ENCODE measurements at places on chromosomes 2 and 18.

- DNase-seq = no peak
Observed at GRCh38 chr2:30354621-30355020, 92.4 kb upstream of the LCLAT1 start.

DNA sequence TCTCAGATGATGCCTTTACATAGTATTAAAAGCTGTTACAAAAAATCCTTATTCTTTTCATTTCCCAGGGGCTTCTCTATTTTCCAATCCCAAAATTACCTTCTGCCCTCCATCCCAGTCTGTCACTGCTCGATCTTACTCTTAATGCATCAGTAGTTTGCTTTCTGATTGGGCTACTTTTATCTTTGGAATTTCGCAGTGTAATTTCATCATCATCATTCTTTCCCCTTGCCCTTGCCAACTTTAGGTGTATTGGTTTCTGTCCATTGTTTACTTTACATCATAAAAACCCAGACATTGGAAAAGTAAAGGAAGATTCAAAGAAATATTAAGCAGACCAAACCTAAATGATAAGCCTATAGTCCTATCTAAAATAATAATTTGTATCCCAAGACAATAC is 457.2 kb downstream of the PIK3C3 start:
- DNase-seq = no peak

GRCh38 chr2:172655091-172655837 is 80.4 kb upstream of the RAPGEF4 start:
- peak; percentile 37 for DNase-seq

- no peak for DNase-seq
Observed at GRCh38 chr2:43408407-43409160, 182.2 kb upstream of the ZFP36L2 start.

GRCh38 chr2:224264259-224264658 is 137.6 kb downstream of the FAM124B start:
- no peak for DNase-seq

GRCh38 chr18:56000041-56000440 is 412.0 kb upstream of the TCF4 start:
- no peak for DNase-seq

GRCh38 chr2:163717515-163717914 is 18.3 kb downstream of the FIGN start:
- no peak for DNase-seq

DNA sequence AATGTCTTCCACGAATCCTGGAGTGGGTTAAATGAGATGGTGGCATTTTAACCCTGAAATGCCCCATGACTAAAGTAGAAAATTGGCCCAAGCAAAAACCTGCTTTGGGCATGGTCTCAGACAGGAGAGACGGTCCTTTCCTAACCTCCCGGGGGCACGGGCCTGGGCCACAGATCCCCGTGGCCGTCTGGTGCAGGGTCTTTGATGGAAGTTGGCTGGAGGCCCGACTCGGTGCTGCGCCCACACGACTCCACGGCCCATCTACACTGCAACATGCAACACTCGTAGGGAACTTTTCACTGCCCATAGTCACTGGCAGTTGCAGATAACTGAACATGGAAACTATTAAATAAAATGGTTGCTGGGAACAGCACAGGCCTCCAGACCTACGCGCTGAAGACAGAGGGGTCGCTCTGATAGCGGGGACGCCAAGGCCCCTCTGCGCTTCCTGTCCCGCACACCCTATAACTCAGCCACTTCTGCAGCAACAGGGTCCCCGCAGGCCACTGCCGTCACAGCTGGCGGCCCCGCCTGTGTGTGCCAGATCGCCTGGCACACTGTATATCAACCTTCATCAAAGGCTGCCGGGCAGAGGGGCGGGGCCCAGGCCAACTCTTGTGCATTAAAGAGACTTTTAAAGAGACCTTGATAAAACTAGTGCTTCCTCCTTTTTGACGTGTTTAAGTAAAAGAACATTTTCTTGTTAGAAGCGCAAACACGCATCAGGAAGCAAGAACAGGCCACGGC is 214.1 kb downstream of the TWIST2 start:
- DNase-seq = no peak

DNA sequence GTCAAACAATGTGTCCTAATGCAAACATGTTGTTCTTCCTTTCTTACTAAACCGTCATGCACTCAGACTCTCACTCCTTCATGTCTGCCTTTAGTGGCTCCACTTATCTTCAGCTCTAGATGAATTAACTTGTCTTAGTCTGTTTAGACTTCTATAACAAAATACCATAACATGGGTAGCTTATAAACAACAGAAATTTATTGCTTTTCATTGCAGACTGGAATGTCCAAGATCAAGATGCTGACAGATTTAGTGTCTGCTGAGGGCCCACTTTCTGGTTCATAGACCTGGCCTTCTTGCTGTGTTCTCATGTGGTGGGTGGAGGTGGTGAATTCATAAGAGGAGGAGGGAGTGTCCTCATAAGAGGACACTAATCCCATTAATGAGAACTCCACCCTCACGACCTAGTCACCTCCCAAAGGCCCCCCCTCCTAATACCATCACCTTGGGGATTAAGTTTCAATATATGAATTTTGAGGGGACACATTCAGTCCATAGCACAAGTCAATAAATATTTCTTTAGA is 32.3 kb downstream of the RALBP1 start:
- DNase-seq = no peak

- peak; percentile 35 for DNase-seq
Observed at GRCh38 chr2:182668671-182669070, 47.4 kb upstream of the DNAJC10 start.

DNA sequence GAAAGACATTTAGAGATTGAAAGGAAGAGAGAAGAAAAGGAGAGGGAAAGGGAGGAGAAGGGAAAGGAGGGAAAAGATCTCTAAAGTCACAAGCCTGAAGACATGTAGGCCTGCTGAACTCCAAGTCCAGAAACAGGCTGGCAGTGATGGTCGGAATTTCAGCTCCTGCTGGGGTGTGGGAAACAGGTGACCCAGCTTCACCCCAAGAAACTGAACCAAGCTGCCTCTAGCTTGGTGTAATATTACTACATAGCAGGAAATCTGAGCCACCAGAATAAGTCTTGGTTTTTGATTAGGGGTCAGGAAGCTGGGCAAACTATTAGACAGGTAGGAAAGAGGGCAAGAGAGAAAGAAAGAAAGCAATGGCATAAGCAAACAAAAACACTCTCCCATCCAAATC is 185.8 kb downstream of the PDE11A start:
- no peak for DNase-seq

DNA sequence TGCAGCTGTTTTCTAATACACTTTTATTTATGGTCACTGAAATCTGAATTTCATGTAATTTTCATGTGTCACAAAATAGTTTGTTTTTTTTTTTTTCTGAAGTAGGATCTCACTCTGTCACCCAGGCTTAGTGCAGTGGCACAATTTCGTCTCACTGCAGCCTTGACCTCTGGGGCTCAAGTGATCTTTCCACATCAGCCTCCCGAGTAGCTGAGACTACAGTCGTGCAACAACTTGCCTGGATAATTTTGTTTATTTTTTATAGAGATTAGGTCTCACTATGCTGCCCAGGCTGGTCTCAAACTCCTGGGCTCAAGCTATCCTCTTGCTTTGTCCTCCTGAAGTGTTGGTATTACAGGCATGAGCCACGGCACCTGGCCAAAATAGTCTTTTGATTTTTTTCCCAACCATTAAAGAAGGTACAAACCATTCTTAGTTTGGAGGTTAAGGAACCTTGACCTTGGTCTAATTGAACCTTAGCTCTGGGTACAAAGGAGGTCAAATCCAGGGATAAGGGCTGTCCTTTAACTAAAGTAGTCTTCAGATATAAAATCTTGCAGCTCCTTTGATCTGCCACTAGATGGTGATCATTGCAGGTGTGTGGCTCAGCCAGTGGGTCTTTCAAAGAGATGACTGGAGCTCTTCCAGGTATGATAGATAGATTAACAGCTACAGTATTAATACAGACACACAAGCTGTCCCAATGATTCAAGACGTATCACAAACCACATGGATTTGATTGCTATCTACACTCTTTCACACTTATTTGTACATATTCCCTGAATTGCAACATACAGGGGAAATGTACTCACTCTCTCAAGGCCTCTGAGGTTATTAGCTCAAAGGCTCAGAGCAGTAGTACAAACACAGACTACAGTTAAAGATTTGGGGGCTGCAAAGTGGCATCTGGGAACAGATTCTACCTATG is 4.7 kb upstream of the KRCC1 start:
- DNase-seq = peak; percentile 9

GRCh38 chr2:190418727-190419126 is 10.6 kb downstream of the MFSD6 start:
- DNase-seq = no peak

- no peak for DNase-seq
Observed at GRCh38 chr18:9022397-9023155, 79.9 kb upstream of the NDUFV2 start.

DNA sequence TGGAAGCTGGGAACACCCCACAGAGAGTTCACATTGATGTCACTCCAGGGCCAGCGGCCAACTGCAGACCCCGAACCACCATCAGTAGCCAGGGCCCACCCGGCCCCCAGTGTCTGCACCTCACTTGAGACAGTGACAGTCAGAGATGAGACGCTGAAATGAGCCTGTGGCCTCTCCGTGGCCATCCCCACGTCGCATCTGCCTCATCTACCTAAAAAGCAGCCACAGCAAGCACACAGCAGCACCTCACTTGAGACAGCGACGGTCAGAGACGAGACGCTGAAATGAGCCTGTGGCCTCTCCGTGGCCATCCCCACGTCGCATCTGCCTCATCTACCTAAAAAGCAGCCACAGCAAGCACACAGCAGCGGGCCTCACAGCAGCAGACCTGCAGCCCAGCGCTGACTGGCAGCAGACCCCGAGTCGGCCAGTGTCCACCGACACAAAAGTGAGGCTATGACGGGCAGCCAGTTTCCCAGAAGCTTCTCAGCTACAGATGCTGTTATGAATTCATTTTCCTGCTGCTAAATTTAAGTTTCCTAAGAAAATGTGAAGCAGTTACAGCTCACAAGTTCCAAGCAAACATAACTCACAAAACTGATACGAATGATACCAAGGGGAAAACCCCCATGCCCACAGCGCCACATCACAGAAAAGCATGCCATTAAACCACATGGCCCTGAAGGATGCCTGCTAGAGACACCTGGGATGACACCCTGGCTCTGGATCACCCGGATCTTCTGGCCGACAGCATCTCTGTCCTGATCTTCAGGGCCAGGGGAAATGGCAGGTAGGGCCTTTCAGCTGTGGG is 27.7 kb downstream of the SNORC start:
- DNase-seq = no peak
